Hematopoietic multipotent progenitor cell (in vitro differentiated cells): ENCODE measurements at places on chromosomes 12 and 14.
A peak's percentile ranks its signal among the peaks of the same experiment; 100 is the strongest.

- no peak for DNase-seq
Observed at GRCh38 chr12:3342051-3342450, 149.0 kb upstream of the PRMT8 start.

GRCh38 chr12:105330283-105330930 is at the start of gene C12orf75:
C12orf75 (plus strand) TSS chr12:105330691; CDS start chr12:105330892, 201 bp downstream.
- peak; percentile 84 for DNase-seq

- no peak for DNase-seq
Observed at GRCh38 chr12:111195316-111195715, 173.6 kb downstream of the PHETA1 start.

DNA sequence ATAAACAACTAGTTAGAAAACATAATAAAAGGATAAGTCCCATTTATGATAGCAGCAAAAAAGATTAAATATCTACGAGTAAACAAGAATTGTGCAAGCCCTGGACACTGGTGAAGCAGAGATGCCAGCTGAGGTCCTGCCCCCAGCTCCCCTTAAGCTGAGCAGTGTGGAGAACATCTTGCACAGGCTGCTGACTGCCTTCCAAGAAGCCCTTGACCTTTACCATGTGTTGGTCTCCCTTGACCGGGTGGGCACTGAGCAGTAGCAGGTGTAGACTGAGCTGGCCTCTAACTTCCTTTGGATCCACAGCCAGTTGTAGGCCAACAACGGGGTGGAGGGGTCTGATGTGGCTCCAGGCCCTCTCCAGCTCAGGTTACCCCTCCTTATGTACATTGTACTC is 47.7 kb upstream of the PAPLN start:
- DNase-seq, result no peak

DNA sequence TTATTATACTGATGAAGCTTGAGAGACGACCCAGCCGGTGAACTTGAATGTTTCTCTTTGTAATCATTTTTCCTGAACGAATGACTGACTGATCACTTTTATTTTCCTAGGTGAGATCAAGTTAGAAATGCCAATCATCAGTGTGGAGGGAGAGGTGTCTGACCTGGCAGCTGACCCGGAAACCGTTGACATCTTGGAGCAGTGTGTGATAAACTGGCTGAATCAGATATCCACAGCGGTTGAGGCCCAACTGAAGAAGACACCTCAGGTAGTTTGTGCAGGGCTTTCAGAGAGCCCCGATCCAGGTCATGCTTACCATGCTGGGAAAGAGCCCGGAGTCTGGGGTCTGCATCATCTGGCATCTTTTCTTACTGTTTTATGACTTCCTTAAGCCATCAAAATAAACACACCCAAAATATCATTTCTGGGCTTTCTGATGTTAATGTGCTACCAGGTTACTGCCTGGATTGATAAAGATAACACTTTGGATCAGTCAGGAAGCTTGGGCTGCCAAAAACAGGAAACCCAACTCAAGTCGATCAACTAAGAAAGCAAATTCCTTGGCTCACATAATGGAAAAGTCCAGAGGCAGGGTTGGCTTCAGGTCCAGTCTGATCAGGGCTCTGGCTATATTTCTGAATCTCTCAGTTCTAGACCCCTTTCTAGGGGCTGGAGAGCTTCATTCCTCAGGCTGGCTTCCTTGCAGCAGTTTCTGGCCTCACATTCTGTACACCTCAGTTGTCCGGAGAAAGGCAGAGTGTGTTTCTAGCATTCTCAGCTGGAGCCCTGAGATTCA is 21.1 kb downstream of the DNAH10 start:
- no peak for DNase-seq

DNA sequence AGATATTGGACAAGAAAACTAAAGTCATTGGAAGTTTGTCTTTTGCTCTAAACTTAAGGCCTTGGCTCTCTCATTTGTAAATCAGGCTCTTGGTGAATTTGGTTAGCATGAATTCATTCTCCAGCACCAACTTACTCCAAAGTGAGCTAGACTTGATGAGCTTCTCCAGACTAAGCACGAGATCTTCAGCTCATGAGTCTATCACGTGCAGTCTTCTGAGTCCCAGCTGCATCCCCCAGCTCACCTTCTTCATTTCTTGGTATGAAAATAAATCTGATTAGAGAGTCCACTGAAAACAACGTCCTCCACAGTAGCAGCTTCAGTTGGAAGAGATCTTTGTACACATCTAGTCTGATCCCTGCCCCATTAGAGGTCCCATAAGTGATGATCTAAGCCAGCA is 52.5 kb upstream of the DDX11 start:
- no peak for DNase-seq

DNA sequence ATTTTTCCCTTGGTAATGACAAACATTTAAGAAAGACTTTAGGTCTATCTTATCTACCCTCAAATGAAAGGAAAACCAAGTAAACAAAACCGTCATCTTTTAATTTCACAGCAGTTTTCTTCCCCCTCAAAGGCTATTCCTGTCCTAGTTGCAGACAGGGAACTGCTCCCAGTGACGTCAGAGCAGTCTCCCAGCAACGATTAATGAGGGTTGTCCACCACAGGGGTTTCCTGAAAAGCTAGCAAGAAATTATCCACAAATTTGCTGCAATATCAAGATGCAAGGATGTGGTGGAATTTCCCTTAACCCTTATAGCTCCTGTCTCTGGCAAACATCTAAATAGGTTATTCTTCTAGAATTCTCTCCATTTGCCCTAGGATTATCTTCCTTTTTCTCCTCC is 89.1 kb upstream of the STAC3 start:
- peak; percentile 54 for DNase-seq

DNA sequence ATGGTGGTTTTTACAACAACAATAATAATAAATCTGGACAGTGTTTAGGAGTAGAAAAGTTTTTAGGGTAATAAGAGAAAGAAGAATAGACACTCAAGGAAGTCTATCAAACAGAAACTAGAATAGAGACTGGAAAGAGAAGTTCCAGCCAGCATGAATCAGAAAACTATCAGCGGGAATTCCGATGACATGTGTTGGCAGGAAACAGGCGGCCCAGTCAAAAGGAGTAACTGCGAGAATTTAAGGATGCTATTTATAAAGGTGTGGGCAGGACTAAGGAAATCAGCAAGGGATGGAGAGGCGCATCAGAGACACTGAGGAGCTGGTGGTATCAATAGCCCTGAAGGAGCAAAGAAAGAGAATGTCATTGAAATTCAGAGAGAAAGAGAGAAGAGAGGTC is 89.9 kb downstream of the TBX5 start:
- no peak for DNase-seq

DNA sequence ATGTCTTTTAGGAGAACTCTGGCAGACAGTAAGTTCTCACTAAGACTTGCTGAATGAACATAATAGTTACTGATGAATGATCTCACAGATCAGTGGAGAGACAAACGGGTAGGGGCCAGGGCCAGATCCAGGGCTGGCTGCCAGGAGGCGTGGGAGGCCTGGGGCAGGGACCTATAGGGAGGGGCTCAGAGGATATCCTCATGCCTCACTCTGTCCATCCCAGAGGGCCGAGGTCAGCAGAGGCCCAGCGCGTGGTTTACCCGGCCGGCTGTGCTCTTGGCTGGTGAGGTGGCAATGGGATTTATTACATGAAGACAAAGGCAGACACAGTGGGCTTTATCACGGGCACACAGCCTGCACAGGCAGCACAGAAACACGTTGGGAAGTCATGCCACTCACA is 85.4 kb downstream of the CHGA start:
- no peak for DNase-seq

GRCh38 chr12:127416796-127417195 is 850.2 kb upstream of the TMEM132C start:
- no peak for DNase-seq

DNA sequence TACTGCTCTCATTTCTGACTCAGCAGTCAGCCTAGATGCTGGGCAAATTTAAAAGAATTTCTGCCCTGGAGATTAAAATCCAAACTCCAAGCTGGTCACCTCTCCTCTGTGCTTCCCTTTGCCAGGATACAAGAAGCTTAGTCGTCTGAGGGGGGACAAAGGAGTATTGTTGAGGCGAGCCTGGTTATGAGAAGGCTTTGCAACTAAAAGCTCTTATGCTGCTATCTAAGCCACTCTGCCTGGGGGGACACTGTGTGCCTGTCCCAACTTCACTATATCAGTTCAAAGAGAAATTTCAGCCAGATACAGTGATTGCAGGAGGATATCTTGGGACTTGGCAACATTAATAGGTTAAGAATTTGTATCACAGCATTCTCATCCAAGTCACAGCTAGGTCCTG is 10.8 kb upstream of the PLEKHH1 start:
- DNase-seq, result no peak

- DNase-seq, result no peak
Observed at GRCh38 chr14:104522926-104523545, 56.5 kb upstream of the C14orf180 start.

DNA sequence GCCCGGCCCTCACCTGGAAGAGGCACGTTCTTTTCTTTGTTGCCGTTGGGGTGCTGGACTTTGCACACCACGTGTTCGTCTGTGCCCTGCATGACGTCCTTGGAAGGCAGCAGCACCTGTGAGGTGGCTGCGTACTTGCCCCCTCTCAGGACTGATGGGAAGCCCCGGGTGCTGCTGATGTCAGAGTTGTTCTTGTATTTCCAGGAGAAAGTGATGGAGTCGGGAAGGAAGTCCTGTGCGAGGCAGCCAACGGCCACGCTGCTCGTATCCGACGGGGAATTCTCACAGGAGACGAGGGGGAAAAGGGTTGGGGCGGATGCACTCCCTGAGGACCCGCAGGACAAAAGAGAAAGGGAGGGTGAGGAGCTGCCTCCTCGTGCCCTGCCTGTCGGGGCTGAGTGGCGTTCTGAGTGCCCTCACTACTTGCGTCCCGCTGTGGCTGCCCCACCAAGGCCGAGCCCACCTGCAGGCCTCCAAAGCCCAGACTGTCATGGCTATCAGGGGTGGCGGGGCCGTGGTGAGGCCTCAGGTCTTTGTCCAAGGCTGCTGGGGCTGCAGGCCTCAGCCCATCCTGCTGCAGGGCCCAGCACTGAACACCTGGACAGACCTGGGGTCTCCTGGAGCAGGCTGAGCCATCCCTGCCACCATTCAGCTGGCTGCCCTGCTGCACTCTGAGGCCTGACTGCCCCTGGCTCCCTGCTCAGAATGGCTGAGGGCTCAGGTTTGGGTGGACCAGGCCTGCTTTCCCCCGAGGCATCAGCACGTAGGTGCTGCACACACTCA is 329.7 kb downstream of the TMEM121 start:
- DNase-seq, result no peak

GRCh38 chr12:14777271-14777670 is 26.0 kb downstream of the WBP11 start:
- no peak for DNase-seq

GRCh38 chr12:94434171-94434570 is 25.5 kb downstream of the CEP83 start:
- DNase-seq, result peak; percentile 10

- DNase-seq, result no peak
Observed at GRCh38 chr12:90473831-90474230, 481.1 kb downstream of the CCER1 start.

DNA sequence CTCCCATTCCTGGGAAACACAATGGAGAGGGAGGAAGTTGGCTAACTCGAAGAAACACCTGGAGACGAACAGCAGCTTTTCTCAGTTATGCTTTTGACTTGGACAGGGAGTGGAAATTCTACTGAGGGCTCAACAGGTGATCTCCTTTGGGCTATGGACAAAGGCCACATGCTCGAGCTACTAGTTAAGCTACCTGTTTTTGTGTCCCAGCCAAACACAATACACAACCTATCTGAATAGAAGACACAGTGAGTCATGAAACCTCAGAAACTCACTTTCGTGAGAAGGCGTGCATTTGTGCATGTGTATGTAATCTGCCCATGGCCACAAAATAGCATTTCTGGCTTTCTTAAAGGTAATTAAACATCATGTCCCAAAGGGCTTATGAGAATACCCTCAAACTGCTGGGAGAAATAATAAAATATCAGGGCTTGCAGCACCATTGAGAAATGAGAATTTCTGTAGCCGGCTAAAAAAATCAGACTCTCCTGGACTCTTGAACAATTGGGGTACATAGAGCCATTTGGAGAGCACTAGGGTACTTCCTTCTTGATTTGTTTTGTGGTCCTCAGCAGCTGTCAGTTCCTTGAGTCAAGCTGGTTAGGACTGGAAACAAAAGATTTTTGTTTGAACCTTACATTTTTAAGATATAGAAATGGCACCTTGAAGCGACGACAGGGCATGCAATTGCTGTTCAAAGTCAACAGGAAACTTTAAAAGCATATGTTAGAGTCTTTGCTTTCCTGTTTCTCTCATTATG is 85.5 kb upstream of the PTHLH start:
- DNase-seq, result no peak

- no peak for DNase-seq
Observed at GRCh38 chr14:75800792-75801191, 139.7 kb downstream of the TTLL5 start.

GRCh38 chr12:62738616-62739015 is 196.3 kb downstream of the PPM1H start:
- DNase-seq, result no peak

DNA sequence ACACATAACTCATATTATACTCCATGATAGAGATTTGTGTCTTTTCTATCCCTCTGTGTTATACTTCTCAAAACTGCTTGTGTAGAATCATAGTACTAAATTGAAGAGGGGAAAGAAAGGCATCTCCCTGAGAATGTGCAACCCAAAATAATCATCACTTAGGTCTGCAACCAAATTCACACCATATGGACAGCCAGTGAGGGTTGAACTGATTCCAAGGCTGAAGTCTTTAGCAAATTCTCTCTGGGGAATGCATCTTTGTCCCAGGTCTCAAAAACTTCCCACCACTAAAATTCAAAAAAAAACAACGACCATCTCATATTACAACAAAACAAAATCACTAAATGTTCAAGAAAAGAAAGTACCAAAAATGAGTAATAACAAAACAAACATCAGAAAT is 11.0 kb downstream of the ZFC3H1 start:
- no peak for DNase-seq

- DNase-seq, result no peak
Observed at GRCh38 chr12:54977155-54977554, 7.4 kb downstream of the TESPA1 start.

DNA sequence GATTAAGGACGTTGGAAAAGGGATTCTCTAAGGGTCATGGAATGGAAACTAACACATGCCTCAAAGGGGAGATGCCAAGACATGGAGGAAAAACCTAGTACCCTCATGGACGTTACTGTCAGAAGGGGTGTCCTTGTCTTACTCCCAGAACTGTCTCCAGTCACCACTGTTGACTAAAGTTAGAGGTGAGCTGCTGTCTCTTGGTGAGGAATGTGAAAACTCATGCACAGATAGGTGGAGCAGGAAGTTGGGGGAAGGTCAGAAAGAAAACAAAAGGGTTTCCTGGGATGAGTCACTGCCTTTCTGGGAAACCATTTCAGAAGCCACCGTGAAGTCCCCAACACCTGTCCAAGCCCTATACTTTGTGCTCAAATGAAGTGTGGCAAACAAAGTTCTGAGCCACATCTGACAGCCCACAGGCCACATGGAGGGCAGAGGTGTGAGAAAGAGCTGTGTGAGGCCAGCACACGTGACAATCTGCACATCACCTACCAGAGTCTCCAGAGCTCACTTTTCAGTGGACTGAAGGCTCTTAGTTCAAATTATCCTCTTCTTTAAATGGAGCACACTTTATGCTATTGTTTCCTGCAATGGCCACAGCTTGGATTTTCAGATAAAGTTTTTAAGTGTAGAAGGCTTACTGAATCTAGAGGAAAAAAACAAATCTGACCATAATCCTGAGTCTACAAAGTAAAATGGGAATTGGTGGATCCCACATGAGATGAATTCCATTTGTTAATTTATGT is 92.9 kb upstream of the EGLN3 start:
- DNase-seq, result no peak

GRCh38 chr14:51630987-51631386 is 20.7 kb upstream of the FRMD6 start:
- no peak for DNase-seq

GRCh38 chr12:95169368-95169767 is 47.9 kb downstream of the FGD6 start:
- peak; percentile 25 for DNase-seq
